Activated naive CD4-positive, alpha-beta T cell treated with Interleukin-2 at 50 U/mL for 16 hours (primary cell): ENCODE measurements at places on chromosomes 11 and 22.

GRCh38 chr11:72817966-72818365, 3.8 kb downstream of the ATG16L2 start:
- DNase-seq, result no peak

DNA sequence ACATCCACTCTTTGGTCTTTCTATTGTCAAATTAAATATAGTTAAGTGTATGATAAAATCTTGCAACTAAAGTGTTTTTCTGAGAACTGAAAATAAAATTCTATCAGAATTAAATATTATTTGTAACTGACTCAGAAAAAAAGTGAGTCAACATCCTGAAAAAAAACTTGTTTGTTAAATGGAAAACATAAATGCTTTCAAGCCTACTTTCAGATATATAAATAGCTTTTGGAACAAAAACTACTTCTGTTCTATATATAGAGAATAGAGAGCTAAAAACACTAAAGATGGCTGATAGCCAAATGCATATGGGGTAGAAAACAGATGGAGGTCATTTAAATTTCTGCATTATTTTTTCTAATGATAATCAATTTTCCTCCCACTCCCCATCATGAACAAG, 61.8 kb downstream of the PIK3C2A start:
- no peak for DNase-seq

- no peak for DNase-seq
These were observed 91.3 kb downstream of the RELT start for GRCh38 chr11:73467505-73467904.

GRCh38 chr22:45237065-45237990, 3.4 kb downstream of the KIAA0930 start:
- no peak for DNase-seq

GRCh38 chr11:89456681-89457080, 34.5 kb downstream of the NOX4 start:
- no peak for DNase-seq

- DNase-seq, result no peak
These were observed 101.1 kb downstream of the MUC15 start for GRCh38 chr11:26470992-26471391.

GRCh38 chr11:32331792-32332191, 103.5 kb downstream of the WT1 start:
- DNase-seq, result no peak

DNA sequence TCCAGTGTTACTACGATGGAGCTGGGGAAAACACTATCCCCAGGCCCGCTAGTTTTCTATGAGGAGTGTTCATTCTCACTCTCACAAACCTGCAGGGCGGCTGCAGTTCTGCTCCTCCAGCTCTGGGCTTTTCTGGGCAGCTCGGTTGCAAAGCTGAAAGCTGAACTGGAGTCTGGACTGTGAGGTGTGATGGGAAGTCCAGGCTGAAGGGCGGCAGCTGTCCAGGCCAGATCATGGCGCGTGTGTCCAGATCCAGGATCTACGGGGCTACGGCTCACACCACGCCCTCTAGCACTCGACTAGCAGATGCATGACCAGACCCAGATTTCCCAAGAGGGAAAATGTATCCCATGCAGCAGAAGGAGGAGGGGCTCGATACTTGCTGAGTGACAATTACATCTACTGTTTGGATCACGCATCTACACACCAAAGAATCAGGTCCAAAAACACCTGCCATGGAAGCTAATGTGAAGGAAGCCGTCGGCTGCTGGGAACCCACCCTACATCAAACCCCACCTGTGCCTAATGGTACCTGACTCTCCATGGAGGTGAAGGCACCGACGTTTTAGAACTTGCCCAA, 555.0 kb downstream of the BRD1 start:
- no peak for DNase-seq

- DNase-seq, result no peak
These were observed 30.6 kb downstream of the NNMT start for GRCh38 chr11:114326776-114327175.
